Activated CD4-positive, alpha-beta memory T cell treated with anti-CD3 and anti-CD28 coated beads, Interleukin-2, amount 10 ng/mL, durations not matched to agents 7 days and 5 days (primary cell): ENCODE measurements at places on chromosomes 6 and 20. TPM values are rescaled to one million over a fixed set of nuclear protein-coding genes. Genes with fewer than 3 reads are reported as not detected.

Gene MEP1A
- not detected for total RNA-seq

Gene LHFPL5
- total RNA-seq: not detected

Gene HM13
- total RNA-seq: 165 TPM

Gene EYA2
- 0.28 TPM for total RNA-seq

Gene KCNK5
- total RNA-seq: 9.2 TPM

Gene ZNF451
- 56.4 TPM for total RNA-seq

Gene RRBP1
- 85.7 TPM for total RNA-seq

DNA sequence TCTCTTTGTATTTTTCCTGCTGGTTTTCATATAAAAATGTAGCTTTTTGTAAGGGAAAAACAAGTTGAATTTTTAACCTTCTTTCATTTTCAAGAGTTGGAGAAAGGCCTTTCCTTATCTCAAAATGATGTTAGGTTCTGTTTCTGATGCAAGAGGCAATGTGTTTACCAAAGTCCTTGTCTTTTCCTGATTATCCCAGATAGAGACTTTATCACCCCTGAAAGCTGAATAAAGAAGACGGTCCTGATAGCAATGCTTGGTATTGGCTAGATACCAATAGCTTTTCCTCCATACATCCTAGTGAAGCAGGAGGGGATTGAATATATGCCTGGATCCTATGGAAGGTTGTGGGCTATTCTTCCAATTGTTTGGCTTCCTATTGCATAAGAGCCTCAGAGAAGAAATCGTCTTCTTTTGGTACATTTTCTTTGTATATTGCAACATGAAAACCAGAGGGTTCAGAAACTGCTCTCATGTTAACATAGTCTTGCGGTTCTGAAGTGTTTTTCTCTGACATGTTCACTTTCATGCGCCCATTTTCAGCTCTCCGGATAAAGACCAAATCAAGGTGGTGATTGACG is 5.5 kb downstream of the PNLDC1 start:
- no peaks in the 10 kb centered on the region for H3K27me3 ChIP-seq
- no peaks in the 10 kb centered on the region for H3K36me3 ChIP-seq
- no peak overlapping the region for H3K4me3 ChIP-seq
- no peak for DNase-seq
- no peak overlapping the region for H3K27ac ChIP-seq

GRCh38 chr6:129105035-129105434 is 222.1 kb downstream of the LAMA2 start:
- H3K4me1 ChIP-seq: no peaks in the 10 kb centered on the region
- H3K36me3 ChIP-seq: no peaks in the 10 kb centered on the region
- no peak overlapping the region for H3K4me3 ChIP-seq
- H3K27ac ChIP-seq: no peak overlapping the region
- peaks cover 2% of the 10 kb centered on the region for H3K27me3 ChIP-seq
- DNase-seq: no peak

DNA sequence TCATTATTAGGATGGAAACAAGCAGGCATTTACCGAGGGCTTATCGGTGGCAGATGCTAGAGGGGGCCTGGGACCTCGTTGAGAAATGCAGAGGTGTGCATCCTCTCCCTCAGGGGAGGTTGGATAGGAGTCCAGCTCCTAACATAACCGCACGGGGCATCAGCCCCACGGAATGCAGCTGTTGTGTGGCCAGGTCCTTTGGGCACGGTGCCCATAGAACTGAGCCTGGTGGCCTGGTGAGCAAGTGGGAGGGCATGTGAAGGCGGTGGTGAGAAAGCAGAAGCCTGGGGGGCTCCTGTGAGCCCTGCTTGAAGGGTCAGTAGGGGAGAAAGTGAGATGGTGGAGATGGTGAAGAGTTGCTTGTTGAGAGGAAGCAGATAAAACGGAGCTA is 143.7 kb downstream of the CDH26 start:
- peaks cover 25% of the 10 kb centered on the region for H3K4me1 ChIP-seq
- H3K36me3 ChIP-seq: no peaks in the 10 kb centered on the region
- H3K4me3 ChIP-seq: no peak overlapping the region
- H3K27ac ChIP-seq: no peak overlapping the region
- DNase-seq: no peak

GRCh38 chr6:55495277-55495676 is 83.7 kb downstream of the HMGCLL1 start:
- no peak for DNase-seq
- no peak overlapping the region for H3K4me3 ChIP-seq
- H3K4me1 ChIP-seq: no peaks in the 10 kb centered on the region

GRCh38 chr20:24676353-24676977 is 207.0 kb downstream of the SYNDIG1 start:
- no peak overlapping the region for H3K4me3 ChIP-seq
- H3K27me3 ChIP-seq: no peaks in the 10 kb centered on the region
- no peak for DNase-seq
- H3K36me3 ChIP-seq: no peaks in the 10 kb centered on the region
- H3K4me1 ChIP-seq: no peaks in the 10 kb centered on the region

DNA sequence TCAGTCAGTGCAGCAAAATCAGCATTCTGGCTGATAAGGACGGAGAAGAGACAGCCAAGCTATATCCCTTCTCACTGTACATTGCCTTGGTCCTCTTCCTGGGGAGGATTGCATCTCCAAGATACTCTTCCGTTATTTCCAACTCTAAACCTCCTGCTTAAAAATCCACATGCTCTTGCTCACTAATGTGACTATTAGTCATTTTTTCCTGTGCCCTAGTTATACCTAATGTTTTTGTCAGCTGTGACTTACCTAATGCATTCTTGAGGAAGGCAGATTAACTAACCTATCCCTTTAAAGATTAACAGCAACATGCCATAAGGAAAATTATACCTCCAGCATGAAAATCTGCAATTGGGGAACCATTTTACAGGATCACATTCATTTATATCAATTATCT is 317.6 kb downstream of the BTBD9 start:
- H3K4me3 ChIP-seq: no peak overlapping the region
- no peaks in the 10 kb centered on the region for H3K27me3 ChIP-seq
- no peaks in the 10 kb centered on the region for H3K36me3 ChIP-seq

GRCh38 chr6:134551245-134551960 is 233.5 kb upstream of the SGK1 start:
- no peak for DNase-seq
- H3K27me3 ChIP-seq: no peaks in the 10 kb centered on the region
- no peak overlapping the region for H3K4me3 ChIP-seq
- no peak overlapping the region for H3K27ac ChIP-seq
- no peaks in the 10 kb centered on the region for H3K4me1 ChIP-seq
- no peaks in the 10 kb centered on the region for H3K36me3 ChIP-seq

GRCh38 chr6:148987982-148988381 is 241.2 kb downstream of the UST start:
- DNase-seq: no peak
- H3K4me1 ChIP-seq: no peaks in the 10 kb centered on the region
- H3K27me3 ChIP-seq: no peaks in the 10 kb centered on the region
- H3K36me3 ChIP-seq: no peaks in the 10 kb centered on the region
- H3K4me3 ChIP-seq: no peak overlapping the region

DNA sequence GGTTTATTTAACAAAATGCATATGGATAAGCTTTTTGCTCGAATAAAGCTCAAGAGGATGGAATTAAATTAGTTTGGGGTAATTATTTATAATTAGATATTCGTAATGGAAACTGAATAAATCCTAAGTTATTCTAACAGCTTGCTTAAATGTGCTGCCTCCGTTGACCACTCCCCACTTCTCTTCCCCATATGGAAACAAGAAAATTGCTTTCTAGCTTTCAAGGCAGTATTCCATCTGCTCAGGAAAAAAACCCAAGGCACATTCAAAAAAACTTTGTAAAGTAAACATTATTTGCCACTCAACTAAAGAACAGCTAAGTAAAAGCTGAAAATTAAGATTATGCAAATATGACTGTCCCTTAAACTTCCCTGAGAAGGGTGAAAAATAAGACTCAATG is 369.2 kb downstream of the HAO1 start:
- no peak for DNase-seq
- H3K27ac ChIP-seq: no peak overlapping the region
- no peaks in the 10 kb centered on the region for H3K36me3 ChIP-seq

DNA sequence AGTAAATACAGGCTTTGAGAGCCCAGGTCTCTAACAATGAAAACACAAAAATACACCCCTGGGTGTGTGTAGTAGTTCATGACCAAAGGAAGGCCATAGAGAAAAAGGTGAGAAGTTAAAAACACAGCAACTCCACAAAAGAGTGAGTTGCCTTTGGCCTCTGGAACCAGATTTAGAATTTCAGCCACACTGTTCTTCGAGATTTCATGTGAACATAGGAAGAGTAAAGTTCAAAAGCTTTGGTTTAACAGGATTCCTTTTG is 43.5 kb upstream of the RIN2 start:
- H3K4me1 ChIP-seq: no peaks in the 10 kb centered on the region
- no peaks in the 10 kb centered on the region for H3K27me3 ChIP-seq
- DNase-seq: no peak
- no peak overlapping the region for H3K4me3 ChIP-seq
- H3K36me3 ChIP-seq: no peaks in the 10 kb centered on the region

DNA sequence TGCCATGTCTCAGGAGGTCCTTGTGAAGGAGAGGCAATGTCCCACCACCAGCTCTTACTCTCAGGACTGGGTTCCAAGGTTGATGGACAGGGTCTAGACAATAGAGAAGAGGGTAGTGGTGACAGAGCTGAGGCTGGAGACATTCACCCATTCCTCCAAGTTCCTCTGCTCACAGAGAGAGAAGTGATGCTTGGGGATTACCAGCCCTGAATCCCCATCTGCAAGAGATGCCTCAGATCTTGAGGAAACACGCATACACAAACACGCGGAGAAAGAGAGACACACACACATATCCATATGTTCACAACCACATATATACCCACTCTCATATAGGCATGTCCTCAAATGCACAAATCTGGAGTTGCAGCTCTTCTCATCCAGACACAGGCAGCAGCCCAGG is 15.2 kb upstream of the CD83 start:
- H3K36me3 ChIP-seq: no peaks in the 10 kb centered on the region
- no peak for DNase-seq
- H3K27ac ChIP-seq: no peak overlapping the region
- no peak overlapping the region for H3K4me3 ChIP-seq
- H3K27me3 ChIP-seq: peaks cover 11% of the 10 kb centered on the region

DNA sequence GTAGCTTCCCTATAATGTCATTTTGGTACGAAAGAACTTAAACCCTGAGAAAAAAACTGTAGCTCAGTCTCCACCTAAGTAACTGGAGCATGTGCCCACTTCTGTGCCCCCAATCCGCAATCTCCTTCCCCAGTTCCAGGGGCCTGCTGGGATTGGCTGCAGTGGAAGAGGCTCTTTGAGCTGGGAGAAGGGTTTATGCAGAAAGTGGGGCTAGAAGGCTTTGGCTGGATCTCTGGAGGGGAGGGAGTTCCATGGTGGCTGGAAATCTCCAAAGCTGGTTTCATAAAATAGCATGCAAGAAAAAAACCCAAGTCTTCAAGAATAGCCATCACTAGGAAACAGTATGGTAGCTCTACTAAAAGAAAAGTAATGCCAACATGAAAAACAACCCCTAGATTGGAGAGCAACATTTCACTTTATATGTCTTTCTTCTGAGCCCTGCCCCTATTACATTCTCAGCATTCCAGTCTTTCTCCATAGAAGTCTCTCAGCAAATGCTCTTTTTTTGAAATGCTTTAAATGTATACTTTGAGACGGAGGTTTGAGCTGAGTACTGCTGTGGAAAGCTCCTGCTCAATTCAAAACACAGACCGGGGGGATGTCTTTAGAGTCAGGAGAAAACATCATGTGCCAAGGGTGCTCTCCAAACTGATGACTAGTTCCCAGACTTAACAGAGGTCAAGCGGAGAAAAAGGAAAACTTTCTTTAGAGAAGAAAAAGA is 36.0 kb upstream of the FOXO3 start:
- H3K36me3 ChIP-seq: no peaks in the 10 kb centered on the region
- no peak overlapping the region for H3K4me3 ChIP-seq
- H3K27me3 ChIP-seq: peaks cover 4% of the 10 kb centered on the region
- DNase-seq: no peak
- H3K27ac ChIP-seq: no peak overlapping the region
- H3K4me1 ChIP-seq: no peaks in the 10 kb centered on the region

GRCh38 chr6:86031713-86032112 is 389.0 kb upstream of the SYNCRIP start:
- DNase-seq: no peak
- no peak overlapping the region for H3K4me3 ChIP-seq
- H3K27me3 ChIP-seq: no peaks in the 10 kb centered on the region
- H3K27ac ChIP-seq: no peak overlapping the region

- no peaks in the 10 kb centered on the region for H3K27me3 ChIP-seq
- no peak for DNase-seq
- no peaks in the 10 kb centered on the region for H3K4me1 ChIP-seq
- no peak overlapping the region for H3K27ac ChIP-seq
- no peaks in the 10 kb centered on the region for H3K36me3 ChIP-seq
Measured at GRCh38 chr20:60222497-60222896, 264.3 kb downstream of the CDH26 start.

DNA sequence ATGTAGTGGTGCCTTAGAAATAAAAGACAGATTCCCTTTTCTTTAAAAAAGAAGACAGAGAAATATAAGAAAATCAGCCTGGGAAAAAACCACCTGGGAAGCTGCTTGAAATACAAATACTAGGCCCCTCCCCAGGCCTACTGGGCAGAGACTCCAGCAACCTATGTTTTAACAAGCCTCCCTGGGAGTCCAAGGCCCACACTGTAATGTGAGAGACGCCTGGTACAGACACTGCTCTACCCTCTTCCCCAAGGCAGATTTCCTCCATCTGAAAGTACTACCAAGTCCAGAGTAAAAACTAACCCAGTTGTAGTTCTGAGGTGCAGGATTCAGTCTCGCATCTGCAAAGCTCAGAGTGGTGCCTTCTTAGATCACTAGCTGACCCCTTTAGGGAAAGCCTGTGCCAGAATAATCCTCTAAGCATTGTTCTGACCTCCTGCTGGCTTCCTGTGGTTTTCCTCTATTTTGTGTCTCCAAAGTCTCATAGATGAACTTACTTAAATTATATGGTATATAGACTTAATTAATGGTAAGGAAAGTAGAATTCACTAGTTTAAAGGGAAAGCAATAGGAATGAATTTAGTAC is 270.2 kb upstream of the SLC35B3 start:
- no peaks in the 10 kb centered on the region for H3K36me3 ChIP-seq
- DNase-seq: no peak
- no peak overlapping the region for H3K4me3 ChIP-seq
- no peak overlapping the region for H3K27ac ChIP-seq
- H3K27me3 ChIP-seq: no peaks in the 10 kb centered on the region

GRCh38 chr6:31356216-31356945 is 598 bp downstream of the HLA-B start:
- peaks cover 81% of the 10 kb centered on the region for H3K36me3 ChIP-seq
- peaks cover 2% of the 10 kb centered on the region for H3K27me3 ChIP-seq
- peak; percentile 80 for DNase-seq
- peak overlapping the region; percentile 99 for H3K4me3 ChIP-seq
